Endothelial cell of coronary artery (primary cell): ENCODE measurements at places on chromosomes 3 and 15. TPM values are rescaled to one million over a fixed set of nuclear protein-coding genes. Genes with fewer than 3 reads are reported as not detected.

Gene FBXL2
- total RNA-seq: 13.7 and 17.7 TPM in 2 replicates

Gene GP9
- not detected in 2 replicates for total RNA-seq

Gene MUSTN1
- not detected in 2 replicates for total RNA-seq

Gene LYZL4
- total RNA-seq: 0.18 TPM in 1 of 2 replicates, not detected in the other

Gene LRRIQ4
- total RNA-seq: not detected in 2 replicates
